ENCODE measurements at places on chromosomes 11 and 22. TPM values are rescaled to one million over a fixed set of nuclear protein-coding genes. Genes with fewer than 3 reads are reported as not detected.

NXPE2 gene
- total RNA-seq = 0.05 TPM

TRIM66 gene
- total RNA-seq = 4.6 TPM

IFITM10 gene
- 0.14 TPM for total RNA-seq

TREH gene
- total RNA-seq = not detected

OR52A1 gene
- total RNA-seq = not detected

MRPL40 gene
- total RNA-seq = 36.5 TPM

OR51B6 gene
- total RNA-seq = not detected

RELA gene
- total RNA-seq = 17.1 TPM

PELI3 gene
- 1.5 TPM for total RNA-seq

DNA sequence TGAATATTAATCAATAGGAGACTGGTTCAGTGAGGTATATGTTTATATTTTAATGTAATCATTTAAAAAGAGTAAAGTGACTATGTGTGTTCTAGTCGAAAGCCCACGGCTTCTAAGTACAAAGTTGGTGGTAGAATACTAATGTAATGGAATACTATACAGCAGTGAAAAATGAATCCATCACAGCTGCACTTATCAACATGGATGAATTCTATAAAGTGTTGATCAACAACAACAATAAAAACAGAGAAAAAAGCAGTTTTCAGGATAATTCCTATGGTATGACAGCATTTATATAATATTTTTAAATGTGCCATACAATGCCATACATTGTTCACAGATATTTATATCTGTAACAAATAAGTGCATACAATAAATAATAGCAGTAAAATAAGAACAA lies 114.1 kb downstream of the SEZ6L start:
- no peak for DNase-seq

- no peak for DNase-seq
These were observed 20.2 kb downstream of the CRELD2 start for GRCh38 chr22:49938565-49939136.

DNA sequence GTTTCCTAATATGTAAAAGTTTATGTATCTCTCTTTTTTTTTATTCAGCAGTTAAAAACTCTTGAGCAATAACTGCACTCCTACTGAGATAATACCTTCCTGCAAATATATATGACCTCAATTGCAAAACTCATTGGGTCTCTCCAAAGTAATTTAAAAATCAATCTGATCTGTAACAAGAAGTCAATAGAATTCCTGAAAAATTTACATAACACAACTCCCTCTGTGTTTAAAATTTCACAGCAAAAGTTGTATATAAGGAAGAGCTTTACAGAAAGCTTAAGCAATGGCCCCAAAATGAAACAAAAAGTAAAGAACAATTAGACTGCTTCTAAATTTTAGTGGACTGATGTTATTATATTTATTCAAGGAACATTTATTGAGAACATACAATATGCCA lies 313.4 kb downstream of the DLG2 start:
- DNase-seq = no peak

DNA sequence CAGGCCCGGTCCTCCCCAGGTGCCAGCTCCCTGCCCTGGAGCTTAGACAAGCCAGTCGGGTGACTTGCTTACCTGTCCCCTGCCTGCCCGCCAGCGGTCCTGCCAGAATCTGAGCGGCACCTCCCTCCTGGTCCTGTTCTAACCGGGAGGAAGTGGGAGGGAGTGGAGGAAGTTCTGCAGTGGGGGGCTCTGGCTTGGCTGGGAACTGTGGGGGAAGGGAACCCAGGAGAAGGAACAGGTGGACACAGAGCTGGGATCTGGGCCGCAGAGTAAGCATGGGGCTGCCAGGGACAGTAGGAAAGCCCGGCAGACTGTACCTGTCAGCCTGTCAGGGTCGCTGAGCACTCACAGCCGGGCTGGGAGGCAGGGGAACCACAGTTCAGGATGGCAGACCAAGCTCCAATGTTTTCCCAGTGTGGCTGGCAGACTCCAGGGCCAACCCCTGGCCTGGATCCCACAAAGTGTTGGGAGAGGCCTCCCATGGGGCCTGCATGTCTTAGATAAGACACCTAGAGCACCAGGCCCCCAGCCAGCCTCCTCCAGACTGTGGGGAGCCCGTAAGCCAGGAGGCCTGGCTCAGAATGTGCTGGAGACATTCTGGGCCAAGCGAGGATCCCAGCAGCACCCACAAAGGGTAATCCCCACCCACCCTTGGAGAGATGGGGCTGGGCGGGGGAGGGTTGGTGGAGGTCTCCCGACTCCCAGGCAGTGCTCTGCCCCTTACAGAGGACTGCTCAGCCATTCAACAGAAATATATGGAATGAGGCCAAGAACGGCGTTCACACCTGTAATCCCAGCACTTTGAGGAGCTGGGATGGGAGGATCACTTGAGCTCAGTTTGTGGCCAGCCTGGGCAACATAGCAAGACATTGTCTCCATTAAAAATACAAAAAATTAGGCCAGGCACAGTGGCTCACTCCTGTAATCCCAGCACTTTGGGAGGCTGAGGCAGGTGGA lies 2.3 kb downstream of the CYB5R3 start:
- DNase-seq = no peak

- DNase-seq = no peak
These were observed 30.6 kb upstream of the LINC01488 start for GRCh38 chr11:69450857-69451220.

- no peak for DNase-seq
These were observed 5.0 kb downstream of the UQCR10 start for GRCh38 chr22:29772170-29772641.

DNA sequence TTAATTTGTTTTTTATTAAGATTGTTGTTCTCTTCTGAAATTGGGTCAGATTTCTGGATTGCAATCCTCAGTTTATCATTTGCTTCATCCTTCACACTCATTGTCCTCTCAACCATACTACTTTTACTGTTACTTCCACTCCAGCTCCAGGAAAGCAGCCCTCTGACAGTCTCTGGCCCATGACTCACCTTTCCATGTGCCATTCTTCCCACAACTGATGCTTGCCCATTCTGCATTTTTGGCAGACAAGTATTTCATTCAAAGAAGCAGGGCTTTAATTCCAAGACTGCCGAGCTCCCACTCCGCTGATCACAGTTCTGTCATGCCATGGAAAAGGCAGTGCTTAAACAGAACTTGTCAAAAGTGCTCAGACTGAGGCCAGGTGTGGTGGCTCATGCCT lies 139.2 kb downstream of the WNT11 start:
- no peak for DNase-seq

DNA sequence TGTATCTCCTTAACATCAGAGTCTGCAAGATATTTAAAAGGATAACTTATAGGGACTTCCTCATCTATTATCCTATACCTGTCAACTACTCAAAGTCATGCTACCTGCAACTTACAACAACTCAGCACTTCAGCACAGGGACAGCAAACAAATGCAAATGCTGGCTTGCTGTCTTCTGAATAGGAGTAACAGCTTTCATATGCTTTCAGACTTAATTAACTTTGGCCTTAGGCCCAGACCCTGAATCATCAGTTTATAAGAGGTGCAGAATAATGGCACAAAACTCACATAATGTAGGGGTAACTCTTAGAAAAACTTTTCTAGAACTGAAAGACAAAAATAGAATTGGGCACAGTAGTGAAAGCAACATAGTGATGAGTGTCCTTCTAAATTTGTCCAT lies 953.4 kb downstream of the DLG2 start:
- DNase-seq = no peak

- no peak for DNase-seq
These were observed 1.4 kb upstream of the OSBPL5 start for GRCh38 chr11:3166268-3167142.

DNA sequence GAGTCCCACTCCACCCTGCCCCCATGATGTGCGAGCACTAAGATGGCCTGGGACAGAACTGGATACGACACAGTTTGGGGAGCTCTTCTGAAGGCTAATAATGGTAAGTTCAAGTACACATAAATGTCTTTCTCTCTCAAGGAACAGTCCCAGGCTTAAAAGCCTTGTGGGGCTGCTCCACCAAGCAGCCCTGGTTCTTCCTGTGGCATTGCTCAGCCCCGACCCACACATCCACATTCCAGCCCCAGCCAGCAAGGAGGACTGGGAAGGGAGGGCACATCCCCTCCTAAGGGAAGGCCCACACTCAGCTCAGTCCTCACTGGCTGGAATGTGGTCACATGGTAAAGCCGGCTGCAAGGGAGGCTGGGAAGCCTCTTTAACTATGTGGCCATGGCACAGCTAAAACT lies 13.3 kb upstream of the MB start:
- DNase-seq = no peak

DNA sequence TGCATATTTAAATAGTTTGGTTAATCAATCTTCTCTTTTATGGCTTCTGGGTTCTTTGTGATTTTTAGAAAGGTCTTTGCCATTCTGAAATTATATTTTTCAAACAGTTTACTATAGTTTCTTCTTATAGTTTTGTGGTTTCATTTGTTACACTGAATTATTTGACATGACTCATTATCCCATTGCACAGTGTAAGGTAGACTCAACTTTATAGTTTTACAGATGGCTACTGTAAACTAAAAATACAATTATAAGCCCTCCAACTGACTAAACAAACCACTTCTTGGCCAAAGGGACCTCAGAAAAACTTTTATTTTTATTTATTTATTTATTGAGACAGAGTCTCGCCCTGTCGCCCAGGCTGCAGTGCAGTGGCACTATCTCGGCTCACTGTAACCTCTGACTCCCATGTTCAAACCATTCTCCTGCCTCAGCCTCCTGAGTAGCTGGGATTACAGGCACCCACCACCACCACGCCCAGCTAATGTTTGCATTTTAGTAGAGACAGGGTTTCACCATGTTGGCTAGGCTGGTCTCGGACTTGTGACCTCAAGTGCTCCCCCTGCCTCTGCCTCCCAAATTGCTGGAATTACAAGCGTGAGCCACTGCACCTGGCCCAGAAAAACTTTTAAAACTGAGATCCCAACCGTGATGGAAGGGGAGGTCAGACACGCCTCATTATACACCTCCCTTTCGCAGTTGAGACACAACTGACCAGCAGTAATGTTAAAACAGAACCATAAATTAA lies 14.1 kb upstream of the RAC2 start:
- no peak for DNase-seq

DNA sequence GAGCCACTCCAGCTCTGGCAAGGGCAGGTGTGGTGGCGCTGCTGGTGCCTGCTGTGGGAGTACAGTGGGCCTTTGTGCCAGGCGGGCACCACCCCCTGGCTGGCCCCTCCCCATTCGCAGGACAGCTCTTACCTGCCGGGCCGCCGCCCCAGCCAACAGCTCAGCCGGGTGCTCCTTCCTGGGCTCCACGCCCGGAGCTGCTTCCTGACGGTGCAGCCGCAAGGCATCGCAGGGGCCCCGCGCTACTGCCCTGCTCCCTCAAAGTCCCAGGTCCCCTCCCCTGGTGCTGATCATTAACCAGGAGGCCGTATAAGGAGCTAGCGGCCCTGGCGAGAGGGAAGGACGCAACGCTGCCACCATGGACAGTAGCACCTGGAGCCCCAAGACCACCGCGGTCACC lies at the start of gene SLC5A1:
Gene SLC5A1 (plus strand): TSS at position 338 of the 400 bp plus-strand sequence. CDS start 21 bp downstream, at position 359.
- DNase-seq = no peak

- DNase-seq = no peak
These were observed 10.9 kb upstream of the TNNT3 start for GRCh38 chr11:1908618-1909017.
